ENCODE measurements at places on chromosomes 7 and 10.
A peak's percentile ranks its signal among the peaks of the same experiment; 100 is the strongest.

DNA sequence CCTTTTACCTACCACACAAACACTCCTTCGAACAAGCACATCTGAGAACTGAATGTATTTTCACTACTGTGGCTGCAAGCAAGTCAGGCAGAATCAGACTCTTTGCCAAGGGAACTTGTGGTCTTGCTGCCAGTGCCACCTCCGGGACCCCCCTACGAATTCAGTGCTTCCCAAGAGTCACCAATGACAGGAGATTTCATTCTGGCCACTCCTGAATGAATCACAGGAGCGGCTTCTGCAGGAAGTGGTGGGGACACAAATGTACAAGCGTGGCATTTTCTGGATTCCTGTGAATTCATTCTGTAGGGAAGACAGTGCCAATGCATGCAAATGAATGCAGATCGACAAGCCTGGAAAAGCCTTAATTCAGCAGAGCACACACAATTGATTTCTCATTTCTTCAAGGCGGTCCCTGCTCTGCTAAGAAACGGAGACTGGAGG lies 161.2 kb downstream of the CAMK1D start:
- peaks cover 2% of the 10 kb centered on the region for H3K36me3 ChIP-seq
- DNase-seq, result no peak
- peaks cover 46% of the 10 kb centered on the region for H3K4me1 ChIP-seq

DNA sequence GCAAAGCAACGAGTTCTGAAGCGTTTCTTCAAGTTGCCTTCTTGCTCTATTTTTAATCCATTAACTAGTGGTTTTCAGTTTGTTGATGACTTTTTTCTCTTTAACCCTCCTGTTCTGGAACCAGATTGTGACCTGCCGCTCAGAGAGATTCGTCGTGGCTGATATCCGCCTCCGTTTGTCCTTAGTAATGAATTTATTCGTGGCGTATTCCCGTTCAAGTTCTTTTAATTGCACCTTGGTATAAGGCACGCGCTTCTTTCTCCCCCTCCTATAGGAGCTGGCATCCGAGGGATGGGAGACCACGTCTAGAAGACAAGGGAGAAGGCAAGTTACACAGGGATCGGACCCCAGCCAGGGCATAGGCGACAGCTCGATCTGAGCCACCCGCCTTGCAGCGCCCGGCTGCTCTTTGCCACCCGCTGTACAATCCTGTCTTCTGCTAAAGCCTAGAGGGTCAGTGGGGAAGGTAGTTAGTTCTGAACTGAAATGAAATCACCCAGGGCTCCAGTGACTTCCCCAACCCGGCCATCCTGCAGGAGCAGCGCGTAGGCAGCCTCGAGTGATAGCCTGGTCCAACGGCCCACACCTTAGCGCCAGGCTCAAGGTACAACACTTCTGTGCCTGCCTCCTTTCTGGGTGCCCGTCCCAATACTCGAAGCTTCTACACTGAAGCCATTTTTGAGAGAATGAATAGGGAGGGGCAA lies 1.6 kb downstream of the HOXA13 start:
- no peaks in the 10 kb centered on the region for H3K36me3 ChIP-seq
- H3K27ac ChIP-seq, result peak overlapping the region; percentile 25
- no peak overlapping the region for H3K4me3 ChIP-seq
- H3K4me1 ChIP-seq, result peaks cover 37% of the 10 kb centered on the region
- peaks cover 84% of the 10 kb centered on the region for H3K27me3 ChIP-seq
- no peak for DNase-seq

DNA sequence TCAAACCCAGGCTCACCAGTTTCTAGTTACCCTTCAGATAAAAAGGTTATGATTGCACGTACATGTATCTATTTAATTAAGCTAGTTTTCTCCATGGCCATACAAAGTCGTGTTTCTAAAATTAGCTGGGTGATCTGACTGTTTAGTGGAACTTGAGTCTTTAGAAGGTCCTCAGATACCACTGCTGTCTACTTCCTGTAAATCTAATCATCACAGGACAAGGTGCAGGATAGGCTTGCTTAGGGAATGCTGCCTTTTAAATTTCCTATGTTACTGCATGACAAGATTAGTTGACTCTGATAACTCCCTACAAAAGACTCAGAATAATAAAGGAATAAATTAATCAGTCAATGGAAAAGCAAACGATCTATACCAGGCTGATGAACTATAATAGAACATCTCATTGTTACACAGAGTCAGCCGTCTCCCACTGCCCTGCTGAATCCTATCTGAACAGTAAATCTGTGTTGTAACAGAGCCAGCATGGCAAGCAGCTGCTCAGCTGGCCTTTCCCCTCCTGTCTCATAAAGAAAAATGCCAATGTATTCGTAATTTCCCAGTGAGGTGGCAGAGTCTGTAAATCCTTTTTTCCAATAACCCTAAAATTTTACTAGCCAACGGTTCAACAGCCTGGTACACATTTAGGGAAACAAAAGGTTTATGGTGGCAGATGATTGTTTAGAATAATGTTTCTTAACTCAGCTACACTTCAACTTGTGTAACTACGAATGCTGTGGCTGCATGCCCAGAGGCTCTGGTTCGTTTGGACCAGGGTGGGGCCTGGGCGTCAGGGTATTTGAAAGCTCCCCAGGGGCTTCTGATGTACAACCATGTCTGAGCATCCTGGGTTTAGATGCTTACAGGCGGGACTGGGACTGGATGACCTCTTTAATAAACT lies 318.0 kb downstream of the PAXIP1 start:
- H3K4me3 ChIP-seq, result no peak overlapping the region
- H3K27ac ChIP-seq, result no peak overlapping the region
- no peaks in the 10 kb centered on the region for H3K36me3 ChIP-seq
- H3K4me1 ChIP-seq, result no peaks in the 10 kb centered on the region

DNA sequence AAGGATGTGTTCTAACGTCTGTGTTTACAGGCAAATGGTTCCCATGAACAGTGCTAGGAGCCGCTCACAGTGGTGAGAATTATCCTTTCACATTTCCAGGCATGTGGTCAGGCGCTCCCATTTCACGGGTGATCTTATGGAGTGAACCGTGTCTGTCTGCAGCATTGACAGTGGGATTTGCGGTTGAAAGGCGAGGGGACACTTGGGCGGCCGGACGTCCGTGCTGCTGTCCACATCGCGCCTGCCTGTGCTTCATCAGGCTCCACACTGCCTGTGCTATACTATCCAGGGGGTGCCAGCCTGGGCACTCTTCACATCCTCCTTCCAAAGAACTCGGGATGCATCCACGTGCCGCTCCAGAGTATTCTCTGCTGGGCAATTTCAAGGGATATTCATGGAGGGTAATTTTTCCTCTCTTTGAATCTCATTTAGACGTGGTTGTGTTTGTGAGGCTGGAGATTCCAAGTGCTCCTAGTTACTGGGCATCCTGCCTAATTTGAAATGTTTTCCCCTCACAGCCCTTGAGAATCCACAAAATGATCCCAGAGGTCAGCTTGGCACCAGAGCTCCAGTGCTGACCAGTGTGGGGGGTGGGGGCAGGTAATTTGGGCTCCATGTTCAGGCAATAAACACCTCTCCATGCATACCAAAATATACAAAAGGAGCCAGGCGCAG lies 61.9 kb upstream of the EBF3 start:
- no peaks in the 10 kb centered on the region for H3K4me1 ChIP-seq
- no peaks in the 10 kb centered on the region for H3K36me3 ChIP-seq
- no peak overlapping the region for H3K27ac ChIP-seq
- no peak overlapping the region for H3K4me3 ChIP-seq
- no peak for DNase-seq

DNA sequence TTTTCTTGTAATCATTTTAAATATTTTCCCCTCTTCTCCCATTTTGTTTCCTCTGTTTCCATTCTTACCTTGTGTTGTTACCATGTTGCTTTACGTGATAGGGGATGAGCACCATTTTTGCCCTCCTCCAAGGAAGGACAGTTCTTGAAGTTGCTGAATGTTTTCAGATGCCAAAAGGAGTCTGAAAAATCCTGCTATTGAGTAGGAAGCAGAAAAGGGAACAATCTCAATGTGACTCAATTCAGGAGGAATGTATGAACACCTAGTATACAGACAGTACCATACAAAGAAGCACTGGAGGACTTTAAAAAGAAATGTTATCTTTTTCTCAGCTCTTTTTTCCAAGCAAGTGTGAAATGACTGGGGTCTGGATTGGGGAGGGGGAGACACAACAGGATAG lies 5.1 kb upstream of the NAMPT start:
- DNase-seq, result no peak
- peaks cover 3% of the 10 kb centered on the region for H3K27me3 ChIP-seq
- no peak overlapping the region for H3K27ac ChIP-seq
- H3K4me1 ChIP-seq, result peaks cover 37% of the 10 kb centered on the region
- H3K4me3 ChIP-seq, result no peak overlapping the region
- H3K36me3 ChIP-seq, result peaks cover 2% of the 10 kb centered on the region

GRCh38 chr10:109866168-109866994 lies 56.9 kb downstream of the XPNPEP1 start:
- no peak overlapping the region for H3K27ac ChIP-seq
- DNase-seq, result no peak
- H3K27me3 ChIP-seq, result no peaks in the 10 kb centered on the region
- no peaks in the 10 kb centered on the region for H3K4me1 ChIP-seq

- H3K4me3 ChIP-seq, result no peak overlapping the region
- no peak overlapping the region for H3K27ac ChIP-seq
- no peaks in the 10 kb centered on the region for H3K27me3 ChIP-seq
- H3K4me1 ChIP-seq, result no peaks in the 10 kb centered on the region
- DNase-seq, result no peak
These were observed 169.6 kb downstream of the TCERG1L start for GRCh38 chr10:131141645-131142516.

DNA sequence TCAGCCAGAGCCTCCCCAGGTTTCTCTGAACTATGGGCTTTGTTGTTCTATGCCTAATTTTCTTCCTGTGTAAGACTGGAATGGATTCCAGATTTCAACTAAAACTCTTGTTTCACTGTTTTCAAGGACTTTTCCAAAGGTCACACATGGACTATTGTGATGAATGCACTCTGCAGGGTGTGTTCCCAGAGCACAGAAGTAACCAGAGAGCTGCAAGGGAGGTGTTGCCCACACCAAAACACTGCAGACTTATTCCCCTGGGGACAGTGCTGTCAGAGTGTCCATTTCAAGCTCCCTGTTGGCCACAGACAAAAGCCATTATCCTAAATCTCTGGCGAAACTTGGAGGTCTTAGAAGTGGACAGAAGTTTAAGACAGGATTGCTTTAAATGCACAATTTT lies 231.6 kb downstream of the TRIL start:
- no peaks in the 10 kb centered on the region for H3K36me3 ChIP-seq
- no peak for DNase-seq
- no peak overlapping the region for H3K27ac ChIP-seq
- H3K4me1 ChIP-seq, result no peaks in the 10 kb centered on the region
- no peaks in the 10 kb centered on the region for H3K27me3 ChIP-seq

- H3K36me3 ChIP-seq, result peaks cover 3% of the 10 kb centered on the region
- DNase-seq, result no peak
- no peaks in the 10 kb centered on the region for H3K4me1 ChIP-seq
- H3K27me3 ChIP-seq, result no peaks in the 10 kb centered on the region
- H3K27ac ChIP-seq, result no peak overlapping the region
These were observed 41.1 kb downstream of the BLVRA start for GRCh38 chr7:43799605-43800004.

- peaks cover 36% of the 10 kb centered on the region for H3K27me3 ChIP-seq
- H3K27ac ChIP-seq, result no peak overlapping the region
- DNase-seq, result peak; percentile 55
- H3K4me3 ChIP-seq, result no peak overlapping the region
- H3K4me1 ChIP-seq, result peaks cover 2% of the 10 kb centered on the region
These were observed 26.9 kb upstream of the TRIM56 start for GRCh38 chr7:101058355-101058754.

DNA sequence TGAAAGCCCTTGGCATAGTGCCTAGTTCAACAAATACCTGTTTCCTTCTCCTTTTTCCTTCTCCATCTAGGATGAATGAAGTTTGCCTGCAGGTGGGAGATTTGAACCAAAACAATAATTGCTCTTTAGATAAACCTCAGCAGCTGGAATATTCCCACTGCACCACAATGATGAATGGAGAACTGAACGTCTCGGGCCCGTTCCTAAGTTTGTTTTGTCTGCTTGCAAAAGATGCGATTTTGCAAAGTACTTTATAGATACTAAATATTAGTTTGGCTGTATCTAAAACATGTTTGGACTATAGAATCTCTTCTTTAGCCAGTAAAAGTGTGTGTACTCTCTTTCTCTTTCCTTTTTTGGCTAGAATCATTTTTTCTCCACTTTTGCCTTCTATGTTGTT lies 75.8 kb upstream of the BMPER start:
- no peaks in the 10 kb centered on the region for H3K27me3 ChIP-seq
- no peak overlapping the region for H3K27ac ChIP-seq
- no peaks in the 10 kb centered on the region for H3K36me3 ChIP-seq
- no peaks in the 10 kb centered on the region for H3K4me1 ChIP-seq
- no peak overlapping the region for H3K4me3 ChIP-seq
- DNase-seq, result no peak

GRCh38 chr10:107340326-107340725 lies 175.8 kb upstream of the SORCS1 start:
- H3K36me3 ChIP-seq, result no peaks in the 10 kb centered on the region
- H3K4me1 ChIP-seq, result no peaks in the 10 kb centered on the region
- no peak overlapping the region for H3K4me3 ChIP-seq
- no peak for DNase-seq
- no peak overlapping the region for H3K27ac ChIP-seq
- H3K27me3 ChIP-seq, result no peaks in the 10 kb centered on the region

DNA sequence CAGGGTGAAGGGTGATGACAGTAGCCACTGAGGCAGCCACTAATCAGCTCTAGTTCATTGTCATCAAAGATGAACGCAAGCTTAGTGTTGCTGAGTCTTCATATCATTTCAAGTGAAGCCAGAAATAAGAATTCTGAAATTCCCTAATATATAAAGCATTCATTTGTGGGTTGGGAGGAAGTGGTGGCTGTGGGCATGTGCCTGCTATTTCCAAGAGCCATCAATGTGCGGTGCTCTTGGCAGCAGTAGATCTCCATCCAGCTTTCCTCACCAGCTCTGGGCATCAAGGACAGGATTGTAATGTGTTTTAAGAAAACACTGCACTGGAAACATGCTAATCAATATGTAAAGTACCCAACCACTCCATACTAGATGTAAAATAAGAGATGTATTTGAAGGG lies 202.5 kb upstream of the AHR start:
- H3K4me3 ChIP-seq, result no peak overlapping the region
- no peak for DNase-seq
- no peak overlapping the region for H3K27ac ChIP-seq
- H3K27me3 ChIP-seq, result peaks cover 2% of the 10 kb centered on the region
- H3K4me1 ChIP-seq, result peaks cover 16% of the 10 kb centered on the region

GRCh38 chr7:1969459-1970284 lies 263.1 kb downstream of the MAD1L1 start:
- no peaks in the 10 kb centered on the region for H3K27me3 ChIP-seq
- no peak overlapping the region for H3K4me3 ChIP-seq
- no peak overlapping the region for H3K27ac ChIP-seq
- no peak for DNase-seq
- H3K4me1 ChIP-seq, result peaks cover 13% of the 10 kb centered on the region

DNA sequence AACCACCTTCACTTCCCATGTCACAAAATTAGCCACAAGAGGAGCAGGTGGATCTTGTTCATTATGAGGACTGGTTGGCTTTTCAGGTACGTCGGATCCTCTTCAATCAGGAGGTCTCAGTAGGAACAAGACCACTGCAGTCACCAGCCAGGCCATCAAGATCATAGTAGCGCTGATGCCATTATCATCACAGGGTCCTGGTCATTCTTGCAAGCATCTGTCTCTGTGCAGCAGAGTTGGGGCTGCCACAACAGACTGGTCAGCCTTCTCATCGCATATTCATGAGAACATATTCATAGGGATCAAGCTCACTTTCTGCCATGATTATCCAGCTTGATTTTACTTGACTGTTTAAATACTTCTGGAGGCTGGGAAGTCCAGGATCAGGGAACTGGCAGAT lies 67.1 kb downstream of the ADCYAP1R1 start:
- H3K27ac ChIP-seq, result no peak overlapping the region
- H3K36me3 ChIP-seq, result no peaks in the 10 kb centered on the region
- peaks cover 3% of the 10 kb centered on the region for H3K27me3 ChIP-seq
- no peaks in the 10 kb centered on the region for H3K4me1 ChIP-seq
